ENCODE measurements at places on chromosomes 12 and 14.

GRCh38 chr14:99408286-99408970, 72.2 kb downstream of the SETD3 start:
- no peak for DNase-seq

- no peak for DNase-seq
Measured at GRCh38 chr14:32941668-32942065, 3.0 kb downstream of the NPAS3 start.

GRCh38 chr12:53954694-53955035, at the start of gene HOXC12:
Gene HOXC12 (plus strand): TSS chr12:53954903. CDS start chr12:53954930, 27 bp downstream.
- no peak for DNase-seq

GRCh38 chr12:49619286-49619685, 4.1 kb upstream of the PRPF40B start:
- DNase-seq, result no peak

DNA sequence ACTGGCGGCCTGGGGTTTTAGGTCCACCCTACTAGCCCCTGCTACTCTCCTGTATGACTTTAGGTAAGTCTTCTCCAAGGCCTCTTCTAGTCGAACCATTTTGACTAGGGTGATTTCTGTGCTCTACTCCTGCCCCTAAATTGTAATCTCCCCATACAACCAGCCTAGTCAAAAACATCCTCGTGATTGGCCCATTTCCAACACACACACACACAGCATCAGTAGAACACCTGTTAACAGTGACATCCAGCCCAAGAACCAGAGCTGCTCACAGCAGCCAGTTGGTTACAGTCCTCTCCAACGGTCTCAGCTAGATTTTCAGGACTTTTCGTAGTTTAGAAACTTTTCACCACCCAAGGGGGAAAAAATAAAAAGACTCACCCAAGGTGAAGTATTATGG, 30.9 kb downstream of the NT5DC3 start:
- no peak for DNase-seq

GRCh38 chr14:90574188-90575131, 177.6 kb downstream of the CALM1 start:
- DNase-seq, result no peak

DNA sequence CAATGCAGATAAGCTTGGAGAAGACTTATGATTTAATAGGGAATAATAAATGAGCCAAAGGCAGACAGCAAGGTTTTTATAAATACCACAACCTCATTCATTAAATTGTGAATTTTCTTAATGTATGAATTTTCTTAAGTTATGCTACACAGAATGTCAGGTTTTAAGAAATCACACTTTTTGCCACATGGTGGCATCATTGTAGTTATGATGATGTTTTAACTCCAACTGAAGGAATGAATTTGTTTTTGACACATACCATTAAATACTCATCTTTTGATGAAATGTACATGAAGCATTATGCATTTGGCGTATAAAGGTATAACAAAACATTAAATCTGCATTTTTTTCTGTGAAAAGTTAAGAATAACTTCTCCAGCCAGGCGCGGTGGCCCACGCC, 524.1 kb upstream of the FBXO33 start:
- DNase-seq, result peak; percentile 6

All from hematopoietic multipotent progenitor cell treated with erythropoietin and hydrocortisone succinate and interleukin-3 and kit ligand, for 4 days (in vitro differentiated cells).